CD8-positive, alpha-beta memory T cell (primary cell): ENCODE measurements at places on chromosomes 3 and 15.

GRCh38 chr3:186080849-186081438 lies 27.9 kb downstream of the ETV5 start:
- DNase-seq: no peak

GRCh38 chr3:153767601-153768560 lies 353.3 kb upstream of the ARHGEF26 start:
- DNase-seq: no peak

GRCh38 chr15:71043373-71043772 lies 71.9 kb upstream of the THSD4 start:
- DNase-seq: no peak

- DNase-seq: no peak
Observed at GRCh38 chr15:76772776-76773175, 132.4 kb downstream of the SCAPER start.

- DNase-seq: no peak
Observed at GRCh38 chr3:169662132-169662842, 1.2 kb downstream of the MECOM start.

DNA sequence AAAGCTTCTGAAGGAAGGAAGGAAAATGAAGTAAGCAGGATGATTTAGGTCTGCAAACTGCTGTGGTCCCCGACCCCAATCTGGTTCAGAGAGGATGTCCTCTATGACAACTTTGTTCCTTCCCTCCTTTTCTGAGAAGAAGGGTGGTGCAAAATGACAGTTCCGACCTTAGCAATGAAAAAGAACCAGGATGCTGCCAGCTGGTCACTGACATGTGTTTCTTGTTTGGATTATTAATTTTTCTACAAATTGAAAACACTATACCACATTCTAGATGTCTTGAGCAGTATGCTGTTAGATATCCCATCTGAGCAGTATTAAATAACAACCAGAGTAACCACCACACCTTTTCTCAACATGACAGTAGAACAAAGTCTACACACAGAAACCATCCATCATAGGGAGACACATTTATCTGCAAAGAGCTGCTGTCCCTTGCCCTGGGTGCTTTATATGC lies 27.5 kb downstream of the CDCP1 start:
- no peak for DNase-seq

- peak; percentile 62 for DNase-seq
Observed at GRCh38 chr3:15858547-15859506, 61.0 kb upstream of the ANKRD28 start.

DNA sequence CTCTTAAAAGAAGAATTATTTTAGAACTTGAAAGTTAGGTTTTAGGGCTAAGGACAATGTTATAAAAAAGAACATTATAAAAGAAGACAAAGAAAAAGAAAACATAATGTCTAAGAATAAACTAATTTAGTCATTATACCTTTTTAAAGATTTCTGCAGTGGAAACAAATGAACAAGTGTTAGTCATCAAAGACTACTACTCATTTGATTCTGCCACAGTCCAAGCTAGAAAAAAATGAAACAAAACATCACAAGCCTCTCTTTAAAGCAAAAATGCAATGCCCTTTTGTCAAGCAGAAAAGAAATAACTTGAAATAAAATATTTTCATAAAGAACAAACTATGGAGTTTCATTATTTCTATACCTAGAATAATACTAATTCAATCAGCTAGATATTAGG lies 102.0 kb downstream of the TBC1D5 start:
- DNase-seq: no peak

GRCh38 chr3:123126653-123127052 lies 59.8 kb downstream of the PDIA5 start:
- DNase-seq: no peak

DNA sequence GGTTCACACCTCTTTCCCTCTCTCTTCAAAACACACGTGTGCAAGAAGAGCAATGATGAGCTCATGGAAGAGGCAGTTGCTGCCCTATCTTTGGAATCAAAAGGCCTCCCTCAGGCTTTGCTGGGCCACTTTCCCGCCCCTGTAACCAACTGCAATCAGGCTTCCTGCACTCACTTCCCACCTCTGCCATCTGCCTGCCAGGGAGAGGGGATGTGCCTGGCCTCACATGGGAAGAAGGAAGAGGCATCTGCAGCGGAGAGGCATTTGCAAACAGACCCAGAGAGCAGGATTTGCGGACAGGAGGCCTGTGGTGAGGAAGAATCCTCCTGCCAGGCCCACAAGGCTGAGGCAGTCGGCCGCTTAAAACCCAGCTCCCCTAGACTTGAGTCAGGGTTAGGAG lies 175.6 kb upstream of the ATP10A start:
- no peak for DNase-seq

DNA sequence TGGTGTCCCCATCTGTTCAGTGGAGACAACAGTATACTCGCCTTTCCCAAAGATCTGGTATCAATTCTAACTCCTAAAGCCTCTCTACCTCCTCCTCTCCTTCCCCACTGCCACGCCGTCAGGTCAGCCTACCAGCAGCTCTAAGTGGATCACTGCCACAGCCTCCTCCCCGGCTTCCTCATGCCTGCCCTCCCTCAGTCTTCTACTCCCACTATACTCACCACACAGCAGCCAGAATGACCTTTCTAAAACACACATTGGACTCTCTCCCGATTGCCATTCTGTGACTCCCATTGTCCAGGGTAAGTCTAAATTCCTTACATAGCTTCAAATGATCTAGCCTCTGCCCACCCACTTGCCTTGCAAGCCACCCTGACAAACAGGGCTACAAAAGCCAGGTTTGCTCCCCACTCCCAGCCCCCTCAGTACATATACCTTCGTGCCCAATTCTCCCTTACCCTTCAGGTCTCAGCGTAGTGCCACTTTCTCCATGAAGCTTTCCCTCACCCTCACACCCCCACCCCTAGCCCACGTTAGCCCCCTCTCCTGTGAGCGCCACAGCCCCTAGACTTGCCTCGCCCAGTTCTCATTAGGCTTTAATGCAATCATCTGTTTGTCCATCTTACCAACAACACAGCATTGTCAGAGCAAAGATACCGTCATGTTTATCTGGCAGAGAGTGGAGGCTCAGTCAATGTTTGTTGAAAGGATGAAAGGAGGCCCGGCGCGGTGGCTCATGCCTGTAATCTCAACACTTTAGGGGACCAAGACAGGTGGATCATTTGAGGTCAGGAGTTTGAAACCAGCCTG lies 9.5 kb upstream of the SEMA7A start:
- no peak for DNase-seq

DNA sequence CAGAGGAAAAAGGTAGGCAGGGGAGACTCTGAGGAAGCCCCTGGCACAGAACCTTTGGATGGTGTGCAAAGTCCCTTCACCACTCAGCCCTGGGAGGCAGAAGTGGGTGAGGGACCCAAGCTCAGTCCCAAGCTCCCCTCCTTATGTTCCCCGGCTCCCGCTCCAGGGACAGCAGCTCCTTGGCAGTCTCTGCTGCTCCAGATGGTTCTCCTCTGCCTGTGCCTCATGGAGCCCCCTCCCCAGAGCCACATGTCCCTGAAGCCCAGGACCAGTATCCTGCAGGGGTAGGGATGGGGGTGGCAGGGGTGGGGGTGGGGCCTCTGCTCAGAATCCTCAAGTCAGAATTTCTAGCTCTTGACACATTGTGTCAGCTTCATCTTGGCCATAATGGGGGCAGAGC lies 8.0 kb upstream of the CAMKV start:
- no peak for DNase-seq

DNA sequence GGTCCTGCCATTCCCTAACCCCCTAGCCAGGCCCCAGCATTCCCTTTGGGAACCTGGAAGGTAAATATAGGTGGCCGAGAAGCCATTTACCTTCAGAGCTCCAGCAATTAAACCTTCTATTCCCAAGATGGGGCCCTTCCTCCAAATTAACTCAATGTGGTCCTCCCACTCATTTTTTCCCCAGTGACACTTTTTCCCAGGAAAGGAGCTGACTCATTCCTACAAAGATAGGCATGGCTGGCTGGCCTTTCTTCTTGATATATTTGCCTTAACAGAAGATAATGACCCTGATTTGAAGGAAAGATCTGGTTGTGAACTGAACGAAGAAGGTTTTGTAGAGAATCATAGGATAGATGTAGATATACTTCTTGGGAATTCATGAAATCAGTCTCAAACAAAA lies 279.0 kb upstream of the VEPH1 start:
- DNase-seq: no peak

- no peak for DNase-seq
Observed at GRCh38 chr3:104582092-104582491, 784.6 kb upstream of the ALCAM start.

DNA sequence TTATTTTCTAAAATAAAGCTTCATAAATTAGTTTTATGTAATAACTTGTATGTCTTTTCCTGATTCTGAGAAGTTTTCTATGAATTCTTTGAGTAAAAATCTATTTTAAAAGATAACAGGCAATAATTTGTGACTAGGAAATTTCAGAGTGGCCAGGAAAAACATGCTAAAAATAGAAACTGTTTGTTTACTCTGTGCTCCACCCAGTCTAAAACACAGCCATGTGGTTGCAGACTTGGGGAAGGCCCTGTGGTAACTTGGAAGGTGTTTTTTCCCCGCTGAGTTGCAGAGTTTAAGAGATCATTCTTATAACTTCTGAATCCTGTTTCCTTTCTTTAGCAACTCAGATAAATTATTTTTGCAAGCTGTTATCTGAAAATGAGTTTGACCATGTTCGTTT lies 21.9 kb downstream of the PLCL2 start:
- DNase-seq: no peak

DNA sequence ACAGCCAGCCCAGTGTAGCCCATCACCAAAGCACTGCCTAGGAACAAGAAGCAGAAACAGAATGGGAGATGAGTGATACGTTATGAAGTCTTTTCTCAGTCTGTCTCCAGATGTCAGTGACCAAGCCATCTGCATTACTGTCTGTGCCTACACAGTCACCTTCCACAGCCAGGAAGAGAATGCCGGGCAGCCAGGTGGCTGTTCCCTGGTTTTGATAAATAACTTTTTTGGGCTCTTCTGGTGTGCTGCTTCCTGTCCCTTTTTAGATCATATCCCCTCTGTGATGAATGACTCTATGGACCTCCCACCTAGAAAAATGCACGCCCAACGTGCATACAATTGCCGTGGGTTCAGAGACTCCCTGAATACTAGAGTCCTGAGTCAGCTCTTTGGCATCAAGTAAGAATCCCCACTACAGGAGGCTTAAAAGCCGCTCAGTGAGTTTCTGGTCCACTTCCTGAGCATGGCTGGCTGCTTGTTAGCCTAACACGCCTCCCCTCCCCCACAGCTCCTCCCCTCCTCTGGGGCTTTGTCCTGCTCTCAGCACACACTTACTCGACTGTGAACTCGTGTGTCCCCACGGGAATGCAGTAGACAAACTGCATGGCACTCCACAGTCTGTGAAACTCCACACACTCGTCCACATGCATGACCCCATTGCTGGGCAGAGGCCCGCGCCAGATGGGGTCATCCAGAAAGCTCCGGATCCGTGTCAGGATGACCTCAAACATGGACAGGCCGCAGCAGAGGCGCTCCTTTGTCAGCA lies 34.7 kb downstream of the NIPA2 start:
- no peak for DNase-seq

DNA sequence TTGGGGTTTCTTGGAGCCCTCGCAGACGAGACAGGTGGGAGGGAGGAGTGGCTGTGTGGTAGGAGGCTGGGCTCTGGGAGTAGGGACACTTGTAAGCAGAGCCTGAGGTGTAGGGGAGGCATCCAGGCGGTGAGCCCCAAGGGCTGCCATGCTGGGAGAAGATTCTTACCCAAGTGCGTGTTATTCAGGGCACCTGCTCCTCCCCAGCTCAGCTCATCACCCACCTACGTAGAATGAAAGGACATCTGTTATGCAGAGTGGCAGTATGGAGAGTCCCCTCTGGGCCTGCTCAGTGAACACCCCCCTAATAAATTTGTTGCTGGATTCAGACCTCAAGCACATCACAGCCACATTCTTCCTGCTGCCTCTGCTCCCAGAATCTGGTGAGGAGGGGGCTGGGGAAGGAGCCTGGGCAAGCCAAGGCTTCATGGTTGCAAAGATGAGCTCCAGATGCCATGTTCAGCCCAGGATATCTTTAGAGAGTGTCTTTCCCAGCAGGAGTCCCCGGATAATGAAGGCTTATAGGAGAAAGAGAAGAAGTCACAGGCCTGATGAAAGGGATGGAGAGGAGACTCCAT lies 261.8 kb downstream of the EPHB1 start:
- no peak for DNase-seq

GRCh38 chr3:190308154-190308553 lies 14.1 kb downstream of the CLDN1 start:
- no peak for DNase-seq

DNA sequence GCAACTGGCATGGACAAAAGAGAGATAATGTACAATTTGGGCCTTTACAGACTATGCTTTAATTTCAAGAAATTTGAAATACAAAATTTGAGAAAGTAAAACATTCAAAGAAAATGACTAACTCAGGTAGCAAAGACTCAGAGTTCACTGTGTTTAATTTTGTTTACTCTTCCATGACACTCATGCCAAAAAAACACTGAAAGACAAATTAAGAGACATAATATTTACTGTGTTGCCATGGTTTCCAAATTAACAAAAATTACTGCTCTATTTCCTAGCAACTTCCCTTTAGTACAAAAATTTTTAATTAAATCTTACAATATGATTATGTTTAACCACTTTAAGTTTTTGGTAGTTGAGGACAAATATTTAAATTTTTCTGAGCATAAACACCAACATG lies 29.6 kb downstream of the LRRFIP2 start:
- DNase-seq: no peak
